ENCODE measurements at places on chromosomes 4 and X.

GRCh38 chr4:187577941-187578480 is 417.6 kb upstream of the ZFP42 start:
- DNase-seq, result peak; percentile 10

- no peak for DNase-seq
These were observed 5.0 kb upstream of the REST start for GRCh38 chr4:56902703-56903102.

- no peak for DNase-seq
These were observed 2.1 kb downstream of the PCDH18 start for GRCh38 chr4:137530176-137530575.

DNA sequence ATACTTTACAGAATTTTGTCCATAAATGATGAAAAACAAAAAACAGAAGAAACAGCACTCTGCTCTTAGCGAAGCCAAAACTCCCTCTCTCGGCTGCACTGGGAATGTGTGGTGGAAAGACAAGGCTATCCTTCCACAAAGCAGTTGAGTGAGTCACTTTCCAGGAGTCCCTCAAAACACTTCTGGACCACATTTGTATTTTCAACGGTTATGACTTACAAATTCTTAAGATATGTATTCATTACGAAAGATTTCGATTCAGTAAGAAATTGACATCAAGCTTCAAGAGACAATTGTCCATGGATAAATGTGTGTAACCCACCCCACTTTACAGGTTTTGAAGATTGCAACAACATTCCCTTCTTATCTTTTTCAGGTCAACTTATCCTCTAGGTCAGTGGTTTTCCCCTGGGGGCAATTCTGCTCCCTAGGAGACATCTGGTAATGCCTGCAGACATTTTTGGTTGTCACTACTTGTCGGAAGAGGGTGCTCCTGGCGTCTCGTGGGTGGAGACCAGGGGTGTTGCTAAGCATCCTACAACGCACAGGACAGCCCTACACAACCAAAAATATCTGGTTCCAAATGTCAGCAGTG is 66.7 kb upstream of the MTNR1A start:
- DNase-seq, result peak; percentile 60

Data from epithelial cell of esophagus (primary cell).